ENCODE measurements at places on chromosomes 1 and 21.

DNA sequence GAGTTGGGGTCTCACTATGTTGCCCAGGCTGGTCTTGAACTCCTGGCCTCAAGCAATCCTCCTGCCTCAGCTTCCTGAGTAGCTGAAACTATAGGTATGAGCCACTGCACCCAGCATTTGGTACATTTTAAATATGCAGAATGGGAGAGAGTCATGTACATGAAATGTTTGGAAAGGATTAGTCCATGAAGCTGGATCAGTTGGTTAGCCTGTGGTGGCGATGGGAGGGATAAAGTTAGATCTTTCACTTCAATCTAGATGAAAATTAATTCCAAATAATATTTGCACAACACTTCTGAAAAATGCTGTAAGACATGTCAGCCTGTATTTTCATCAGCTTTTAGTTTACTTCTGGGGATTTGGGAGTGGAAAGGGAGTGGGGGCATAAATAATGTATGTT is 188.9 kb downstream of the HUNK start:
- DNase-seq, result no peak

DNA sequence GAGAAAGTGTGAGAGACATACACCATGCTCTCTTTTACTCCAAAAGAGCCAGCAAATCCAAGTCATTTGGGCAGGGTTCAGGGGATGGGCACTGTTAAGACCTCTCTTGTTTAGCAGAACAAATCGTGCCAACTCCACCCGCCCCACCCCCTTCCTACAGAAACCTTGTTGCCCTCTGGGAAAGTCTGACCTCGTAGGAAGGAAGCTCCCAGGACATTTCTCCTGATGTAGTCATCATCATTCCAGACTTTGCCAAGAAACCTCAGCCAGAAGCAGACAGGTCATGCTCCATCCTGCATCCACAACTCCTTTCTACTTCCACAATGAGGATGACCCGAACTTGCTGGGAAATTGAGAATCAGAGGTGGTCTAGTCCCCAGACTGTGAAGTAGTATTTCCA is 57.7 kb downstream of the UBE2T start:
- DNase-seq, result no peak

GRCh38 chr1:151002051-151002450 is 4.7 kb downstream of the MINDY1 start:
- DNase-seq, result no peak

DNA sequence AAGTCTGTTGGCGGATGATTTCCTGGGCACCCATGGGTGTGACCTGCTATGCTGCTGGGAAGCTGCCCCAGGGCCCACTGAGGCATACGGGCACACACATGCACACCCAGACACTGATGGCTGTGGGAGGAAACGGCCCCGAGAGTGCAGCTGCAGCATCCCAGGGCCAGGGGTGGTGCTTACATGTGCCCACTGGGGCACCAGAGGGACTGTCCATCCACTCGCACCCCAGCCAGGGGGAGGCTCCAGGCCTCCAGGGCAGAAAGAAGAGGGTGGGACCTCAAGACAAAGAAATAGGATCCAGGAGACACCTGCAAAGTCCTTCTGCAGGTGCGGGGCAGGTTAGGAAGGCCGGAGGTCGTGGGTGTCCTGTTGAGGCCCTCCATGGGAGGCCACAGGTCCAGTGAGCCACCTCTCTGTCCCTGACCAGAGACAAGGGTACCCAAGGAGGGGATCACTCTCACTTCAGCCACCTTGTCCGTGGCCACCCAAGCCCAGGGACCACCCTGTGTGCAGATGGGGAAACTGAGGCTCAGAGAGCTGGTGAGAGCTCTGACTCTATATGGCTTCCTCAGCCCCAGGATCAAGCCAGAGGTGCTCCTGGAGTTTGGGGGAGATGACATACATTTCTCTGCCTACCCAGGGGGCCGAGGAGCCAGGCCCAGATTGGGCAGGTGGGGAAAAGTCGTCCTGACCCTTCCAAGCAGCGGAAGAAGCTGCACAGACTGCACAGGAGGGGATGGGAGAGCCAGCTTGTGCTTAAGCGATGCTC is 57.1 kb downstream of the WNT9A start:
- DNase-seq, result no peak

DNA sequence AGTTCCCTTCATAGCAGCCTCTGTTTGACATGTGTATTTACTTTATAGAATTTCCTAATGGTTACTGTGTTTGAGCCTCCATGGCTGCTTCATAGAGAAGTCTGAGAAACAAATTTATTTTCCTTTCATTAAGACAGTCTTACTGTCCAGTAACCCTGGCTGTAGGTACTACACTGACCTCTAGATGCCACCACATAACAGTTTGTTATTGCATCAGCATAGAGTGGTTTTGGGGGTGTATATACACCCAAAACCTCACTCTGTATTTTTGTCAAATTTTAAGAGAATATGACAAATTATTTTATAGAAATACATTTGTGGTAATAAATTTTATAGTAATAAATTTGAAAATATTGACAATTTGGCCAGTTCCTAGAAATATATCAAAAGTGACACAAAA is 57.3 kb downstream of the OBSCN start:
- DNase-seq, result no peak

All from iPS DF 6.9 (cell line).